Activated naive CD4-positive, alpha-beta T cell treated with anti-CD3 and anti-CD28 coated beads, Interleukin-2, amount 50 U/mL, for 16 hours (primary cell): ENCODE measurements at places on chromosomes 13 and 19.

- DNase-seq: no peak
Observed at GRCh38 chr19:13757805-13758772, 6.2 kb upstream of the MRI1 start.

GRCh38 chr19:53880711-53881481 lies 1.1 kb upstream of the PRKCG start:
- DNase-seq: no peak

GRCh38 chr19:33823341-33823740 lies 26.7 kb downstream of the KCTD15 start:
- no peak for DNase-seq

DNA sequence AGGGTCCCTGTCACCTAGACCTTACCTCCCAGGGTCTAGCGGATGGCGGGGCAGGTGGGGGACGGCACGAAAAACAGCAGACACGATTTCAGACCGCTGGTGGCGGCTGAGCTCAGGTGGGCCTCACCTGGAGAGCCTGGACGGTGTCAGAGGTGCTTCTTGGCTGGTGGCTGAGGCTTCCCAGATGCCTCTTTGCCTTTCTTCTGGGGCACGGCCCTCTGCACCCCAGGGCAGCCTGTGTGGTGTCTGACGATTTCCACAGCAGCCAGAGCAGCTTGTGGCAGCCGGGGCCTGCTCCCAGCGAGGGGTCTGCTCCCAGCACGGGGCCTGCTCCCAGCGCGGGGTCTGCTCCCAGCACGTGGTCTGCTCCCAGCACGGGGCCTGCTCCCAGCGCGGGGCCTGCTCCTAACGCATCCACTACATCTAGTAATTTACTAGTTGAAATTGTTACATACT lies 66.7 kb downstream of the ATP11A start:
- no peak for DNase-seq

DNA sequence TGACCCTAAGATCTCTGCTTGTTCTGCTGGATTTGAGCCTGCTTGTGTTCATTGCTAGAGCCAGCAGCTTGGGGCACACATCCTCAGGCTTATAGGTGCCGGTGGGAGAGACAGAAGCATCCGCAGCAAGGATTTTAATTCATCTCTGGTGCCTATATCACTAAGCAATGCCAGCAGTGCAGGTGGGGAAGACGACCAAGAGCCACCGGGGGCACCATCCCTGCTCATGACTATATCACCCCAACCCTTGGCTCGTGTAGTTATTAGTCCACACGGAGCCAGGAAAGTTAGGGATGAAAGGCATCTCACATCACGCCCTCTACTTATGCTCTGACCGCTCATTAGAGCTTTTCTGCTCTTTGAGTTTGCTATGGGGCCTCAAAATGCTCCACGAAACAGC lies 298.2 kb downstream of the DCLK1 start:
- DNase-seq: no peak
